Retina (tissue), 1 donor: ENCODE measurements at places on chromosomes 12 and 14.

- no peak for DNase-seq
Measured at GRCh38 chr14:90782892-90783291, 33.3 kb downstream of the TTC7B start.

DNA sequence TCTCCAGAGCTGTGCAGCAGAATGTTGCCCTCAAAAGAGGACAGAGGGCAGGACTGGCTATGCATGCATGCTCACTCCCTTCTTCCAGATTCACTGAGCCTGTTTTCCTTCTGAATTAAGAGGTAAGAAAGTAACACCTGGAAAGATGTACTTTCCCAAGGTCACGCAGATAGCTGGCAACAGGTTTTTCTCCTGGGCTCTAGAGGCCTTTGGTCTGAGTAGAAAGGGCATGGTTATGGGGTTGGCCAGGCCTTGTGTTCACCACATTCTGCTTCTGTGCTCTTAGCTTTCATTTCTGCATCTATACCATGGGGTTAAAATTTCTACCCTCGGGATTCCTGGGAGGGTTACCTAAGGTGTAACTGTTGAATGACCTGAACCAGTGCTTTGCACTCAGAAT lies 57.5 kb downstream of the RASSF3 start:
- DNase-seq = no peak

- no peak for DNase-seq
Measured at GRCh38 chr12:104462931-104463339, 6.2 kb downstream of the CHST11 start.

GRCh38 chr14:36194663-36195062 lies 18.1 kb upstream of the PTCSC3 start:
- DNase-seq = no peak

- DNase-seq = no peak
Measured at GRCh38 chr12:85971800-85972199, 97.7 kb downstream of the NTS start.

DNA sequence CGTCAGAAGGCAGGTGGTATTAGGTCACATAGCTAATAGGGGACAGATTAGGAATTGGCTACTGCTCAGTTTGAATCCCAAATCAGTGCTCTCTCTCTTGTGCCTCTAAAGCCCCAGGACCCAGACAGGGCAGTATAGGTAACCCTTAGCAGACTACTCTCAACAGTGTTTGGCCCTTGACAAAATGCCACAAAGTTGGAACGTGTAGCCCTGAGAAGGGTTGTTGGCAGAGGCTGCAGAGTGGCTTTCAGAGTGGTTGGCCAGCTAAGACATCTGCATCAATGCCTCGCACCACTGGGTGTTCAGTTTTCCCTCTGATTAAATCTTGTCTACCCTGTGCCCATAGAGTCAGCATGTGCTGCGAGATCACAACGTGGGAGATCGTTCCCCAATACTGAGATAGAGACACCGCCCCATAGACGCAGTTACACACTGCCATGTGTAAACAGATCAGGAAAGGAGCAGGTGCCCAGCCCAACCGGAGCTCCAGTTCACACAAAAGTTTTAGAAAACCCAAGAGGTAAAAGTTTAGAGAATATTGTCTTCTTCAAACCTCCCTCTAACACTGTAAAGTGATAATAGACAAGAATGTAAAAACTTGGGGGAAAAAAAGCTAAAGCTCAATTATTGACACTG lies 48.3 kb downstream of the EML1 start:
- no peak for DNase-seq

- DNase-seq = no peak
Measured at GRCh38 chr12:42382013-42382696, 56.2 kb downstream of the PPHLN1 start.

- no peak for DNase-seq
Measured at GRCh38 chr12:98771811-98772752, 127.0 kb downstream of the APAF1 start.
